Upper lobe of right lung (tissue), 1 donor: ENCODE measurements at places on chromosomes 16 and 17.

GRCh38 chr17:67478401-67479041, 101.4 kb downstream of the PITPNC1 start:
- no peak for DNase-seq

DNA sequence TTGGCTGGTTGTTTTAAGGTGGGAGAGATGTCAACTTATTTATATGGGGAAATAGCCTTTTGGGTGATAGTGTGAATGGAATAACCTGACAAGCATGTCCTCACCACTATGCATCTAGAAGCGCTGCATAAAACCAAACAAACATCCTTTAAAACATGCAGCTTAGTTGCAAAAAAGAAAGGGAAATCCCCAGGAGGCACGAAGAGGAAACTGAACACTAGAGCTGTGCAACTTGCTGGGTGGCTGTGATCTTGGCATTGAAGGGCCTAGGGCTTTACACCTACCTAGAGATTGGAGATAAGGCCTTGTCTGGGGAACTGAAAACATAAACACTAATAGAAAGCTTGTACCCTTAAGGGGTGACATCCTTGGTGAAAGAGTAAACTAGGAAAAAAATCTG, 7.3 kb downstream of the C16orf54 start:
- DNase-seq: no peak

- DNase-seq: no peak
Observed at GRCh38 chr17:74404789-74405188, 27.1 kb upstream of the GPRC5C start.

DNA sequence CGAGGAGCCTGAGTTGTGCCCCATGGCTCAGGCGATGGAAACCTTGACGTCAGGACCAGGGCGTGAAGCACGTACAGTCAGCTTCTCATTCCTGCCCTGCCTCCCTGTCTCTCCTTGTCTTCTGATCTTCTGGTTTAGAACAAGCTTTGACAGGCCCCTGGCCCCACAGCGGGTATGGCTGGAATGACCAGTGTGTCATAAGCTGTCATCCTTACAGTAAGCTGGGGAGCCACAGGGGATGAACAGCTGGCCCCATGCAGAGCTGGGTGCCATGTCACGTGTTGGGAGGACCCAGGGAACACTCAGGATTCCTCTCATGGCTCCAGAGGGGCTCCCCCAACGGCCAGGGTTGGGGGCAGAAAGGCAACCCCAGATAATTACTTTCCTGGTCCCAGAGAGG, 157.6 kb upstream of the PLCG2 start:
- DNase-seq: no peak

GRCh38 chr17:37133136-37133535, 184.4 kb downstream of the AATF start:
- DNase-seq: no peak

DNA sequence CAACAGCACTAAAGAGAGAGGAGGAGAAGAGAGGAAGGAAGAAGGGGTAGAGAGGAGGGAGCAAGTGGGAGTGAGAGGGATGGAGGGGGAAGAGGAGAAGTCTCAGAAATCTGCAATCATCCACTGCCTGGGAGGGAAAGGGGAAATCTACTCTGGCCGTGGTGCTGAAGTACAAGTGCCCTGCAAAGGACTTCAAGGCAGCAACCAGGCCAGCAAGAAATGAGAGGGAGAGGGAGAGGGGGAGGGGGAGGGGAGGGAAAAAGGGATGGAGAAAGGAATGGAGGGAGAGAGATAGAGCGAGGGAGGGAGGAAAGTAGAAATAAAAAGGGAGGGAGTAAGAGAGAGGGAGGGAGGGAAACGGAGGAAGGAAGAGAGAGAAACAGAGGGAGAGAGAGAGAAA, 130.8 kb upstream of the EEF2KMT start:
- no peak for DNase-seq

GRCh38 chr16:46932802-46933201, 40.7 kb downstream of the DNAJA2 start:
- DNase-seq: no peak

DNA sequence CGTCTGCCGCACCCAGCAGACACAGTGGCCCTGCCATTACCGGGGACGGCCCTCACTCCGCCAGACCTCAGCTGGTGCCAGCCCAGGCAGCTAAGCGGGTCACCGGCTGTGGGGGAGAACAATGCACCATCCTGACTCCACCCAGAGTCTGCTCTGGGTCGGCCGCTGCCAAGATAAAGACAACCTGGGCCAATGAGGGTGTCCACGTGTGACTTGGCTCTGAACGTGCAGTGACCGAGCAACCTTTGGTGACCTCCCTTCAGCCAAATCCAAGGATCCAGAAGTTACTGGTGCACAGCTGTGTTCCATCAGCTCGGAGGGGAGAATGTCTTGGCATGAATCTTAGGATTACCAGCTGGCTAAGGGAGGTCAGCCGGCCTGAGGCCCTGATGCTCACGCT, 155.9 kb downstream of the NTN1 start:
- no peak for DNase-seq

DNA sequence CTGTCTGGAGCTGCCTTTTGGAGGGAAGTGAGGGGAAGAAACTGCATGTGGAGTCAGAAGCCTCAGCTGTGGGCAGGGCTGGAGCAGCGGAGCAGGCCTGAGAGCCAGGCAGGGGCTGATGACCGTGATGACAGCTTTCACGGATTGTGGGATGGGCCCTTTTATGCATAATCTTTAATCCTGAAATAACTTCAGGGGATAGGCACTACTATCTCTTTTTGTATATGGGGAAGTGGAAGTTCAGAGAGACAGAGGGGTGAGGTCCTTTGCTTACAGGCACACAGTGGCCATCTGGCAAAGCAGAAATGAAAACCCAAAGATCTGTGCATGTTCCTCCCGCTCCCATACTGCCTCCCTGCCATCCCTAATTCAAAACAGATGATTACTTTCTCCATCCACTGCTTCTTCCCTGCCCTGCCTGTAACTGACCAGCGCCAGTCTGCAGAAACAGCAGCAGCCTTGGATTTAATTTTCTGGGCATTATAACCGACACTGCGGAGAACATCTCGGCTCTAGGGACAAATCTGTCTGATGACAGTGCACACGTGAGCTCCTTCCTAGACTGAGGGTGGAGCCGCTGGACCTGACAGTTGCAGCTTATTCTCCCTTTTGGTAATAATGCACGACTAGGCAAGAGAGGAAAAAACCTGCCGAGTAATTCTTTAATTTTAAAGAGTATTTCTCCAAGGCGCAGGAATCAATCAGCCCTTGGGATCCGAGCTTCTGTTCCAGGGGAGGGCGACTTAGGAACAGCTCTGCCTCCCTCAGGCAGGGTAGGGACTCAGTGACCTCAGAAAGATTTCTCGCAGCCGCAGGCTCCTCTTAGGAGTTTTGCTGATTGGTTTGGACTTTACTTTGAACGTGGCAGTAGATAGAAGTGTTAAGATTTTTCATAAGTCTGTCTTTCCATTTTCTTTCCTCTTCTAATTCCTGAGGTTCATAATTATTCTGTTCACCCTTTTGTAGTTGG, 95.4 kb downstream of the UTP18 start:
- DNase-seq: no peak

- DNase-seq: no peak
Observed at GRCh38 chr17:12104831-12105230, 84.2 kb downstream of the MAP2K4 start.

DNA sequence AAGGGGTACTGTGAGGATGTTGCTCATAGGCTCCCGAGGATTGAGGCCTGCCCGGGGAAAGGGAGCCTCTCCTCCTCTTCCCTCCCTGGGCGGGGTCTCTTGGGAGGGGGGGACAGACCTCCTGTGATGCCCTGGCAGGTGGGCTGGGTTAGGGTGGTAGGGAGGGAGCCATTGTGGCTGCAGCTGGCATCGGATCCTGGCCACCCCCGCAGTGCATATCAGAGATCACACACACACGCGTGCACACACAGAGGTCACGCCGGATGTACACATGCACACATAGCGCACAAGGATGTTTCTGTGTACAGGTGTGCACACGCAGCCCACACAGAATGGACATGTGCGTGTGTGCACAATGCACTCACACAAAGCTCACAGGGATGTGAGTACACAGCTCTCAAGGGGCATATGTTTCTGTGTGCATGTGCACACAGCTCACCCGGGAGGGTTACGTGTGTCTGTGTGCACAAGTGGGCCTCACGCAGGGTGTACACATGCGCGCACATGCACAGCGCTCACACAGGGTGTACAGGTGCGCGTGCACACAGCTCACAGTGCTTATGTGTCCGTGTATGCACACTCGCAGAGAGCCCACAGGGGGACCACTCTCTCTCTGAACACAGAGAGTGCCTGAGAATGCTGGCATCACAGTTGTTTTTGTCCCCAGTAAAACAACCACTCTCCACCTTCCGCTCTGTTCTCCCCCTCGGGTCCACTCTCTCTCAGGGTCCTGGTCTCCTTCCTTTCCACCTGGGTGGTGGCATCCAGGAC, 2.4 kb downstream of the GJD3 start:
- DNase-seq: no peak

DNA sequence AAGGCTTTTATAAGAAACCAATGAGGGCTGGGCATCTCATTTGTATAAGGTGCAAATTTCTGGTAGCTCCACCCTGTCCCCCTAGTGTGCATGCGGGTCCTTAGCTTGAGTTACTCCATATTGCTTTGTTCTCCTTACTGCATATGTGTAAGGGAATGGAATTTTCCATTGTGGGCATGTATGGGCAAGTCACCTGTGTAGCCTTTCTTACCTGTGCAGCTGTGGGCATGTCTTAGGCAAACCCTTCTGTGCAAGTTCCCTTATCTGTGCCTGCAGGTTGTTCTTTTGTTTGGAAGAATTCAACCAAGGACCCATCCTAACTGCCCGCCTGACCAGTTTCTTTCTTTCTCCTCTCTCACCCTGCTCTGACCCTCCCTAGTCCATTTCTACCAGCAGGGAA, 122.8 kb upstream of the HS3ST4 start:
- no peak for DNase-seq

DNA sequence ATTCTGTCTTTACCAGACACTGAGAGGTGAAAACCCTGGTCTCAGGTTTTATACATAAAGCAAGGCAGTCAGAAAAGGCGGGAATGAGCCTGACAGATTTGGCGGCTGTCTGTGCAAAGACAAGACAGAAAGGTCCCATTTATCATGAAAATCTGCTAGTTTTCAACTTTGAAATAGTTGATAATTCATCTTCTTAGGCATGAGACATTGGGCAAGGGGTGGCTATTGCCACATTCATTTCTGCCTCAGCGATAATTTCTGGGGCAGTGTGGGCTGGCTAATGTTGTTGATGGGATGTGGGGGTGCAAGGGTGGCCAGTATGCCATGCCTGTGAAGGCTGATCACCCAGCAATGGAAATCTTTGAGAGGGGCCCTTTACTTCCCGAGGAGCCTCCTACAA, 173.8 kb upstream of the RPH3AL start:
- no peak for DNase-seq

DNA sequence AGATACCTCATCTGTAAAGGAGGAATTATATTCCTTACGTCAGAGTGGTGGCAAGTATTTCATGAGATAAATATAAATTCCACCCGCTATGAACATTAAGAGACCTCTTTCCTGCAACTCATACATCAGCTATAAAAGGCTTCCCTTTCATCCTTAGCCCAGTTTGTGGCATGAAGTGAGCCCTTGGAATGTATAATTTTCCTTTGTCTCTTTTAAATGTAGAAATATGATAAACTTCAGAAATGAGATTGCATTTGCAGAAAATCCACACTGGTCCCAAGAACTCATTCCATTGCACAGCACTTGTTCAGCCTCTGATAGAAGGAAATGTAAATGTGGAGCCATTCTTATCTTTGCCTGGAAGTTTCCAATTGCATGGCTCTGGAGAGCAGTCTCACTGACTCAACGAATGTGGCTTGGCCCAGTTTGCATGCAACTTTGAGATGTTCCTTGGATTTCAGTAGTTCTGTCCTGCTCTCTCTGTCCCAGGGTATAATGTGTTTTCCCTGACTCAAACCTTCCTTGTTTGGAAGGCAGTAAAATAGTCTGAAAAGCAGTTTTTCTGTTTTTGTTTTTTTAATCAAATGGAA, 746.4 kb downstream of the CDH11 start:
- DNase-seq: no peak

DNA sequence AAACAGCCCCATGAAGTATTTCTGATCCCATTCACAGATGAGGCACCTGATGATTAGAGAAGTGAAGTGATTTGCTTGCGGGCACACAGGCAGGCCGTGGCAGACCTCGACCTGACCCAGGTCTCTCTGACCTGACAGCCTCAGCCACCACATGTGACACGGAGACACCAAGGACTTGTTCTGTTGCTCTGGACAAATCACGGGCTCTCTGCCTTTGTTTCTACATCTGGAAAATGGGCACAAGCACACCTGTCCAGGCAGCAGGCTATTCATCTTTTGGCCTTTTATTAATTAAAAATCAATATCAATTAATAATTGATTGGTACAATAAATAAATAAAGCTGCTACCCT, 3.4 kb downstream of the MAP3K14 start:
- DNase-seq: no peak

DNA sequence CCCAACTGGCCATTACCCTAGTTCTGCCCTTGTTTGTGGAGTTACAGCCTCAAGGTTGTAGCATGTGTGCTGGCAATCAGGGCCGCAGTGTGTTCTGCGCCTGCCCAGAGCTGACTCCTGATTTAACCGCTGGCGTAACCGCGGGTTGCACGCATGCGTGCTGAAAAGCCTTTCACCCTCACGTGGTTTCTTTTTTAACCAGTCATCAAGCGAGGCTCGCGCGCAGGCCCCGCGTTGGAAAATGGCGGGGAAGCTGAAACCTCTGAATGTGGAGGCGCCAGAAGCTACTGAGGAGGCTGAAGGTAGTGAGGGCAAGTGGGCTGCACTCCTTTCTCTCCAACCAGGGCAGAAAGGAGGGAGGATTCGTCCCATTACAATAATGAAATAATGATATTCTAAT, at the start of gene SYCE1L:
SYCE1L (plus strand) TSS at position 198 of the 400 bp plus-strand sequence; CDS start at position 242, 44 bp downstream.
- DNase-seq: no peak

DNA sequence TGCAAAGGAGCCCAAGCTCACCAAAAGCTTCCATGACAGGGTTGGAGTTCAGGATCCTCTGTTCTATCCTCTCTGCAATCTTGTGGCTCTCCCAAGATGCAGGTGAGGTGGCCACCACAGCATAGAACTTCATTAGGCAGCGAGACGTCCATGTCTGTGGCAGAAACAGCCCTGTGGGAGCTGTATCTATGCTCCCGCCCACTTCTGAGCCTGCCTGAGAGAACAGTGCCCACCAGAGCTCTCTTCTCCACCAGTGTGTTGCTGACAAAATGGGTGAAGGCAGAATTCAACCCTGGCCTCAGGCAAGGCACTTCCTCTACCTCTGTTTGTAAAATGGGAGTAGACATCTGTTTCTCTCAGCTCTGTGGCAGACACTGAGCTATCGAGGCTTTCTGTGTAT, 18.8 kb downstream of the MYO19 start:
- DNase-seq: no peak

DNA sequence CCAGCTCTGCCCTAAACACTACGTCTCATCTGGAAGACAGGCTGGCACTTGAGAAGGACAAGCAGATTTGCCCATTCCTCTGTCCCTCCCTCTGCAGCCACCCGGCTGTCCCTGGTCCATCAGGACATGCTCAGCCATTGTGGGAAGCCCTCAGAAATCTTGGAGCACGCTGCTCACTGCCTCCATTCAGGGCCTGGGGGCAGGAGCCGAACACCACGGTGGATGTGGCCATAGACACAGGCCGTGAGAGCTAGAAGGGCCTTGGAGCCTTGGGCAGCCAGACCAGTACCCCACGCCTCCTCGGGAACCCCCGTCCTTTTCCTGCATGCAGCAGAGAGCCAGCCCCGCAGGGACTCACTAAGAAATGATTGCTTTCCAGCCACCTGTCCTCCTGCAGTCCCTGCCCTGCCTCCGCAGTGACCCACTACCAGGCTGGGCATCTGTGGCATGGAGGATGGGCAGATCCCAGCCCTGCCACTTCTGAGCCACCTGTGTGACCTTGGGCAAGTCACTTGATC, 3.4 kb downstream of the DOC2A start:
- no peak for DNase-seq
